Tongue (tissue), 3 donors: ENCODE measurements at places on chromosomes 12 and 14.

- peak; percentile 65 for DNase-seq
Measured at GRCh38 chr14:104383088-104383995, 196.2 kb upstream of the C14orf180 start.

DNA sequence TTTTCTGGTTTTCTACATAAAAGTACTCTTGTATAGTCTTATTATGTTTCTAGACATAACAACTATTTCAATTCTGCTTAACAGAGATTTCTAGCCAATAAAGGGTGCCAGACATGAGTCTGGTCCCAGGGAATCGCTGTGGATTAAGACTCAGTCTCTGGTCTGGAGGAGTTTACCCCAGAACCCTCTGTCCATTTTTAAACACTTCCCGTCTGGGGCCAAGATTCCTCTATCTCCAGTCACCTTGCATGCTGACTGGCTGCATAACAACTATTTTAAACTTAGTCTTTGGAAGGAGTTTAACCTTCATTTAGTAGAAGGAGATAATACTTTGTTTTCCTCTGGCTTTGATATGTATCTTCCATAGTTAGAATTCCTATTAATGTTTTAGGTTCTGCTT lies 163.1 kb upstream of the IFNG-AS1 start:
- DNase-seq = no peak

DNA sequence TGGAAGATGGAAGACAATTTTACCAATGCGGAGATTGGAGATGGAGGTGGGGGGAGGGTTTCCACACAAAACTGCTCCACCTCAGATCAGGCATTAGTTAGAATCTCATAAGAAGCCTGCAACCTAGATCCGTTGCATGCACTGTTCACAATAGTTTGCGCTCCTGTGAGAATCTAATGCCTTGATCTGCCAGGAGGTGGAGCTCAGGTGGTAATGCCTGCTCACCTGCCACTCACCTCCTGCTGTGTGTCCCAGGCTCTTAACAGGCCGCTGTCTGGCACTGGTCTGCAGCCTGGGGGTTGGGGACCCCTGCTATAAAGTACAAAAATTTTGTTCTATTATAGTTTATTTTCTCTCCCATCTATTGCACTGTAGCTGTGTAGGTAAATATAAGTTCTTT lies 84.9 kb upstream of the FOXG1 start:
- no peak for DNase-seq

- DNase-seq = peak; percentile 61
Measured at GRCh38 chr12:39272871-39273655, 169.9 kb downstream of the KIF21A start.

GRCh38 chr12:55745361-55746173 lies 2.6 kb downstream of the GDF11 start:
- peak; percentile 76 for DNase-seq

DNA sequence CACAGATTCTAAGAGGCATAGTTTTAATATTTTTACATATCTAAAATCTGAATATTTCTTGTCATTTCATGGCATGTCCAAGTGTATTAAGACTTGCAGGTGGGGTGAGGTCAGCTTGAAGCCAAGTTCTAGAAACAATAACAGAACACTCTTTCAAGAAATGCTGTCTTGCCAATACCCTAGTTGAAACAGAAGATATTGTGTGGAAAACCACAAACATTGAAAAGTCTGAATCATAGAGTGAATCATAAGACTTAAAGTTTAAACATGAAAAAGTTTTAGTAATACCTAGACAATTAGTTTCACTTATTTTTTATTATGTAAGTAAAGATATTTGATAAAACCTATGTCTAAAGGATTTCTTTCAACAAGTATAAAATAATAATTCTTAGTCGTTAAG lies 191.5 kb upstream of the CAND1 start:
- DNase-seq = no peak

GRCh38 chr12:116856729-116857128 lies 24.5 kb downstream of the HRK start:
- DNase-seq = no peak

GRCh38 chr14:103022002-103022684 lies 35.2 kb downstream of the CDC42BPB start:
- DNase-seq = peak; percentile 29

- DNase-seq = no peak
Measured at GRCh38 chr14:102696332-102696731, 80.9 kb upstream of the TRAF3 start.

- peak; percentile 84 for DNase-seq
Measured at GRCh38 chr12:65826353-65827171, 2.3 kb downstream of the HMGA2 start.

DNA sequence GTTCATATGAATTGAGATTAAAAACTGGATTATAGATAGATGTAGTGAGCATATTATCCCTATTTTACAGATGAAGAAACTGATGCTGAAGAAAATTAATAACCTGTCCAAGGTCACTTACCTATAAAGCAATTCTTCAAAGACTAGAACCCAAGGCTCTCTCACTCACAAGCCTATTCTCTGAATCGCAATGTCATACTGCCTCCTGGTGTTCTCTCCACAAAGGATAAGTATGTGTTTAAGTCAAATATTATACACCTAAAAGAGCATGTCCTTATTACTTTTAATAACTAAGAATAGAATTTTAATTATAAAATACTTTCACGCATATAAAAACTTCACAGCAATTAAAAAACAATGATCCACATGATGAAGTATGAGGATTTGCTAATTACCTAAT lies 721.3 kb upstream of the USP15 start:
- no peak for DNase-seq

DNA sequence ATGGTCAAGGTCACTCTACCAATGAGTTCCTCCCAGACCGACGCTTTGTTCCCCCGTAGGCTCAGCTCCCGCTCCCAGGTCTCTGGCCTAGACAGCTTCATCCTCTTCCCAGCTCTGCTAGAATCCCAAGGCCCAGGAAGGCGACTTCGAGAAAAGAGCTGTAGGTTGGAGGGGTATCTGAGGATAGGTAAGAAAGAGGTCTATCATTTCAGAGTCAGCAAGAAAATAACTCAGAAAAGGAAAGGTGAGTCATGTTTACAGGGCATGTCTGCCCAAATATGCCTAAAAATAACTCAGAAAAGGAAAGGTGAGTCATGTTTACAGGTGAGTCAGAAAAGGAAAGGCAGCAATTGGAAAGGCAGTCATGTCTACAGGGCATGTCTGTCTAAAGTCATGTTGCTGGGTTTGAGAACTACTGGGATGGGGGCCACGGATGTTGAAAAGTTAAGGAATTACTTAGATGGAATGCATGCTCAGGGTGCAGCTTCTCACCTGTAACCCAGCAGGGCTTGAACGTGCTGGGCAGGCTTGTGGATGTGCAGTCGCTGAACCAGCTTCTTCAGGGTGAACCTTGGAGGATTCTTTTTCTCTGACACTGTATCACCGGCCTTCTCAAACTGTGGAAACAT lies 12.2 kb downstream of the TEP1 start:
- no peak for DNase-seq

DNA sequence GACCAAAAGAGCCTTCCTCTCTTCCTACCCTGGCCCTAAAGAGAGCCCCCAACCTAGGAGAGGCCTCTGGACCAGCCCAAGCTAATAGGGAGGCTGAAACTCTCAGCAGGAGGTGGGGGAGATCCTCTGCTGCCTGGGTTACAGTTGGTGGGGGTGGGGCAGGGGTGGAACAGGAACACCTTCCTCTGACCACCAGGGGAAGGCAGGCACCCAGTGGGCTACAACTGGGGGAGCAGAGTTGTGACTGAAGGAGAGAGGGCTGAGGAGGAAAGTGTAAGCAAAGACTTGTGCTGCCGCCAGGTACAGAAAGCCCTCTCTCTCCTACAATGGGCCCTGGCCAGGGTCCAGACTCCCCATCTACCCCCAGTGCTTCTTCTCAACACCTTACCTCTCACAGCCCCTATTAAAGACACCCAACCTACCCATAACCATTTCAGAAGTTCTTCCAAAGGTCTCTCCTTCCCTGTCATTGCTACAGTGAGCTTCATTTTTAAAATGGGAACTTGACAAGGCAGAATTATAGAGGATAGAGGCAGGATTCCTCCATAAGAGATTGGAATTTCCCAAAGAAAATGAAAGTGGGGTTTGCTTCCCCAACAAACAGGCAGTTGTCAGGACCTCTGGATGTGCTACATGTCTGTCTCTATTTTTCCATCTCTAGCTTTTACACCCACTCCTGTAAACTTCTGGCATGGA lies 1.4 kb downstream of the MYO1A start:
- no peak for DNase-seq

GRCh38 chr12:132359971-132360370 lies 30.6 kb upstream of the GALNT9 start:
- DNase-seq = no peak
